ENCODE measurements at places on chromosomes 16 and 17.

- no peak for DNase-seq
These were observed 72.2 kb upstream of the BRD7 start for GRCh38 chr16:50440991-50441390.

GRCh38 chr16:75584108-75584507 is 17.9 kb downstream of the GABARAPL2 start:
- no peak for DNase-seq

- no peak for DNase-seq
These were observed 8.1 kb downstream of the NOG start for GRCh38 chr17:56601591-56601990.

DNA sequence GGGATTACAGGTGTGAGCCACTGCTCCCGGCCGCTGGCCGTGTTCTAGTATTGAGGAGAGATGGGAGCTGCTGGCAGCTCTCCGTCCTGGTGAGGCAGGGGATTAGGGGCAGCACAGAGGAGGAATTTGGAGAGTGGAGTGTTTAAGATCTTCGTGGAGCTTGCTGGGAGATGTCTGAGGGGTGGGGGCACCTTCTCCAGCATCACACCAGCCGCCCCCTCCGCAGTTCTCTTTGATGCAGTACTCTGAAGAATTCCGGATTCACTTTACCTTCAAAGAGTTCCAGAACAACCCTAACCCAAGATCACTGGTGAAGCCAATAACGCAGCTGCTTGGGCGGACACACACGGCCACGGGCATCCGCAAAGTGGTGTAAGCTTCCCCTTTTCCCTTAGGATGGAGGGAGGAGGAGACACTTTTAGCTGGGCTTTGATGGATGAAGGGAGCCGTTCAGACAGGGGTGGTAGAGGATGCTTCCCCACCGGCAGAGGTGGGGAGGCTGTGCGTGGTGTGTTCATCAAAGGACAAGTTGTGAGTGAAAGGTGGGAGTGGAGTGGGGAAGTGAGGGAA is 11.9 kb downstream of the ITGAM start:
- no peak for DNase-seq

GRCh38 chr17:69704935-69705334 is 290.4 kb downstream of the MAP2K6 start:
- DNase-seq: no peak

DNA sequence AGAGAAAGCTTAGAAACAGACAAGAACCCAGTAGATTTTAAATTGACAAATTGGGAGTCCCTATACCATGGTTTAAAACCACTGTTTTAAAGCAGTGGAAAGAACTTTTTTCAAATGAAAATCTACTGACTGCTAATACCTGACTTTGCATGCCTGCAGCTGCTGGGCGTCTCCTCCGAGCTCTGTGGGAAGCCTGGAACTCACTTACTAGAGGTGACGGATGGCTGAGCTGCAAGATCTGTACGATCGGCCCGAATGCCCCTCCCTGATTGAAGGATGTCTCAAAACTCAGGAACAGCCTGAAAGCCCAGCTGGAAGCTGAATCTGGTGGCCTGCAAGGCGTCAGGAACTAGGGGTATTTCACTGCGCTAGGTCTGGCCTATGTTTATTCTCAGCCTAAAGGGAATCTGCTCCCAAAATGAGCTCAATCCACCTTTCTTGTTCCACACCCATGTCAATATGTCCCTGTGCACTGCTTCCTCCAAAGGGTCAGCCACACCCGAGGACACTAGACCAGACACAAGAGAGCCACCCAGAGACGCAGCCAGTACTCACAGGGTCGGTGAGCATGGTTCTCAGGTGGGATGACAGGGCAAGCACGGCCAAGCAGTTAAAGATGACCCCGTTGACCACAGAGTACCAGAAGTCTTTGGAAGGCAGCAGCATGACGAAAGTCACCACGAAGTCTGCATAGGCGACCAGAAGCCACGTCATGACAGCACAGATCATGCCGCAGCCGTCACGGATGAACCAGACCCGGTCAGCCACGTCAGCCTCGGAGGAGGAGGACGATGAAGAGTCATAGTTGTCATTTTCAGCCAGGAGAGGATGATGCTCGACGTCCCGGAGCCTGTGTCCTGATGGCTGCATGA is 21.4 kb downstream of the ZDHHC7 start:
- no peak for DNase-seq

GRCh38 chr16:22317001-22317530 is 19.9 kb downstream of the POLR3E start:
- no peak for DNase-seq

DNA sequence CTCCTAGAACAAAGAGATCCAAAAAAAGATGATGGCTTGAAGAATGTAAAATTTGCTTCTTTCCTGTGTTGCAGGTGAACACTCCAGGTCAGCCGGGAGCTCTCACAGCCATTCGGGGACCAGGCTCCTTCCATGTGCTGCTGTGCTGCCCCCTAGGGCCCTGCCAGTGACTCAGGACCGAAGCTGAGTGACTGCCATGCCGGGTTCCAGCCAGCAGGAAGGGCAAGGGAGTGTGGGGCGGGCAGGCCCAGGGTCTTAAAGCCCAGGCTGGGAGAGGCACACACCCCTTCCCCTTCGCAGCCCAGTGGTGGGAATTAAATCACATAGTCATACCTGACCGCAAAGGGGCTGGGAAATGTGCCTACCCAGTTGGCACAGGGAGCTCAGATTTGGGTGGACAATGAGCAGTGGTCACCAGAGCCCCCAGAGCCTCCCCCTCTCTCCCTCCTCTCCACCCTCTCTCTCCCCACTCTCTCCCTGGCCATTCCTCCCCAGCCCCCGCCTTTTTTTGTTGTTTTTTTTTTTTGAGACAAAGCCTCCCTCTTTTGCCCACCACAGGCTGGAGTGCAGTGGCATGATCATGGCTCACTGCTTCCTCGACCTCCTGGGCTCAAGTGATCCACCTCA is 11.5 kb downstream of the EPOP start:
- DNase-seq: no peak

DNA sequence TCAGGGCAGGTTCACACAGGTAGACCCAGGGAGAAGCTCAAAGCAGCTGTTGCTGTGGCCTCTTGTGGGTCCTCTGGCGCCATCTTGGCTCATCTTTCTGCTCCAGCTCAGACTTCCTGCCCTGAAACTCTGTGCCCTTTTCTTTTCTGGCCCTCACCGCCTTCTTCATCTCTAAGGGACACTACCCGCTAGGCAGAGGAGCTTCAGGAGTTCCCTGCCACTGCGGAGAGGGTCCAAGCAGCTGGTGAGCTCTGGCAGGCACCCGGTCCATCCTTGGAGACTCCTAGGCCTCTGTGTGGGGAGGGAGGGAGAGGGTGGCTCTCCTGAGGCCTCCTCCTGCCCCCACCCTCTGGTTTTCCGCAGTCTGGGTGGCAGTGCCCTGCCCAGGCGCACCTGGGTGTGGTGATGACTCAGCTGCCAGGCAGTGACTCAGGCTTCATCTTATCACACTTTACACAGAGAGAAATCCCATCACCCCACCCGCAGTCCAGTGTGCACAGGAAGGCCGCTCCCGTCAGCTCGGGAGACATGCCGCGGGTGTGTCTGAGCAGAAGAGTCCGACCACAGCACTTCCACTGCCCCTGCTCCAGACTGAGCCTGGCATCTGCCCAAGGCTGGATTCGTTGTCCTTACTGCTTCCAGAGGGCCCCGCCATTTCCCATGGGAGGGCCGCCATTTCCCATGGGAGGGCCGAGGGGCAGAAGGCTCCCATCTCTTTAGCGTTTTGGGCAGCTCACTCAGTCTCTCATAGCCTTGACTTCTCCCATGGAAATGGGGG is 7.3 kb downstream of the NT5C start:
- peak; percentile 49 for DNase-seq

DNA sequence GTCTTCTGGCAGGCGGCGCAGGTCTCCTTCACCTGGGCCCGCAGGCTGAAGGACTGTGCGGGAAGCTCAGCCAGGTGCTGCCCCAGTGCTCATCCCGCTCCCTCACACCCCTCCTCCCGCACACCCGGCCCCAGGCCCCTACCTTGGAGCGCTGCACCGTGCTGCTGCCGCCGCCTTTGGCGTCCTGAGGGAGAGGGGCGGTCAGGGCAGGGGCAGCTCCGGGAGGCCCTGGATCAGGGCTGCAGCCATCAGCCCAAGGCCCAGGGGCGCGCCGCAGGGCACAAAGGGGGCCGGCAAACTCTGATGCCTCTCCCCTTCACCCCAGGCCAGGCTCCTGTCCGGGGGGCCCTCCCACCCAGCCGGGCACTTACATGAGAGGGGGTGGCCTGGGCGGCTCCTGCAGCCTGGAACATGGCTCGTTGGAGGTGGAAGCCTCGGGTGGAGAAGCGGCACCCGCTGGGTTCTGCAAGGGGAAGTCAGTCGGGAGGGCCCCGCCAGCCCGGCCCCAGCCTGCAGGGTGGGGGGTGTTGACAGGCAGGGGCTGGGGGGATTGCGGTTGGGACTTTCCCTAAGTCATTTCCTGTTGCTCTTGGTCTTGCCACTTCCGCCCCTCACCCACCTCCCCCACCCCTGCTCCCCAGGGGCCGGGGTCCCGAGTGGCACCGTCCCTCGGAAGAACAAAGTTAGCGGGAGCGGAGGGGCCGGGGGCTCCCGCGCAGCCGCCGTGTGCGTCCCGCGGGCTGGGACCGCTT is 863 bp downstream of the LIMD2 start:
- DNase-seq: peak; percentile 79

- no peak for DNase-seq
These were observed 24.9 kb downstream of the UBE2G1 start for GRCh38 chr17:4341616-4341977.

DNA sequence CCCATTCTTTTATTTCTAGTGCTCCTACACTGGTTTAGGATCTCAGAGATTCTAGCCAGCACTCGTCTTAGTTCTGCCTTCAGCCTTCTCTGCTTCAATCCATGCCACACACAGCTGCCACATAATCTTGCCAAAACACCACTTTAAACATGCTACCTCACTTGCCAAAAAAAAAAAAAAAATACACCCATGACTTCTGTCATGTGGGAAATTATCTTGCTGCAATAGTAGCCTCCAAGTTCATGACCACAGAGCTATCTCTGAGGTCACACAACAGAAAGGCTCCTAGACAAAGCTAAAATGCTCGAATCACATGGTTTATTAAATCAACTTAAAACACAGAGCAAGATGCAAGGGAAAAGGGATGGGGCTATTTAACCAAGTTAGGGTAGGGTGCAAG is 18.1 kb downstream of the FZD2 start:
- DNase-seq: no peak

GRCh38 chr17:58531661-58532554 is 17.5 kb upstream of the MTMR4 start:
- peak; percentile 23 for DNase-seq

- no peak for DNase-seq
These were observed 3.0 kb downstream of the CCNF start for GRCh38 chr16:2432286-2432685.

GRCh38 chr17:74877592-74878548 is 5.1 kb upstream of the FDXR start:
- DNase-seq: no peak

DNA sequence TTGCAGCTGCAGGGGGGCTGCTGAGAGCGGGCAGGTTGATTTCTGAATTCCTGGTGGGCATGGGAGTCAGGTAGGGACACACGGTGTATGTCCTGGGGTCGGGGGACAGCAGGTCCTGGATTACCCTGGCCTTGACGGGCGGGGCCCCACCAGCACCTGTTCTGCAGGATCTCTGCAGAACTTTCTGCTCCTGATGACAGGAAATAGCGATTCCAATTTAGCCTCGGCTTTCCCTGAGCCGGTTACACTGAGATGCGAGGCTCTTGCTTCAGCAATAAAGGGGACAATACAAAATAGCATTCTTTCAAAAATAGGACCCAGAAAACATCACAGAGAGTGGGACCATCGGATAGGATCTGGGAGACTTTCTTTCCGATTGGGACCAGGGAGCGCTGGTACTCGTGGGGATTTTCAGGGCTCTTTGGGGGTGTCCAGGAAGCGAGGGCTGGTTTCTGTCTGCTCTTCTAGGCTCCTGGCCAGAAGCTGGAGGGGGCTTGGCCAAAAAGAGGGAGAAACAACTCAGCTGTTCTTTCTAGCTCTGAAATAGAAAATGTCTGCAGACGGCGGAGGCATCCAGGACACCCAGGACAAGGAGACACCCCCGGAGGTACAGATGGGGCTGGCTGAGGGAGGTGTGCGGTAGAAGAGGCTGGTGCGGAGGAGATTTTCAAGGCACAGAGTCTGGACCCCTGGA is 642 bp downstream of the ZNF205 start:
- DNase-seq: no peak

DNA sequence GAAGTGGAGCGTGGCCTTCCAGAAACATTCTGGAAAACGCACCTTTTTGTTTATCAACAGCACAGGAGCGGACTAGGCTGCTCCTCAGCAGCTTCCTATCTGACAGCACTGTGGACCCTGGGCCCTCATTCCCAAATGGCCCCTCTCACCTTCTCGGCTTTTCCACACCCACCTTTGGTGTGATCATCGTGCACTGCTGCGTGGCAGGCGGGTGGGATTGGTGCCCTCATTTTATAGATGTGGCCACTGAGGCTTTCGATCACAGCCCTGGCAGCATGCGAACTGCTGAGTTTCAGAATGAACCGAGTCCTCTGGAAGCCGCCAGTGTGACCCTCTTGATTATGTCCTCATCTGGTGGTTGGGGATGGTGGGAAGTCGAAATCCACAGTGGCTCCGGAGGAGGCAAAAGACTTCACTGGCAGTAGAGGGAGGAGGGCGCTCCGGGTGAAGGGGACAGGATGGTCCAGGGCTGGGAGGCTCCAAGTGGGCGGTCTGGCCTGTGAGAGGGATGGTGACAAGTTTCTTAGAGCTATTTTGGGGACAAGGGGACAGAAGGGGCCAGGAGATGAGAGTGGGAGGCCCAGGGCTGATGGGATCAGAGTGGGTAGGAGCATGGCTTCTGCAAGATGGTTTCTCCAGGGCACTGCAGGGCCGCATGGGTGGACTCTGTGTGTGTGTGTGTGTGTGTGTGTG is 49.5 kb downstream of the NKD1 start:
- no peak for DNase-seq

- DNase-seq: no peak
These were observed 1.7 kb upstream of the ROGDI start for GRCh38 chr16:4803898-4804762.

GRCh38 chr16:85911251-85911930 is 12.4 kb downstream of the IRF8 start:
- no peak for DNase-seq

GRCh38 chr16:1146409-1146808 is 6.5 kb upstream of the CACNA1H start:
- DNase-seq: no peak

- DNase-seq: no peak
These were observed 30.6 kb downstream of the LYRM1 start for GRCh38 chr16:20931066-20931600.

DNA sequence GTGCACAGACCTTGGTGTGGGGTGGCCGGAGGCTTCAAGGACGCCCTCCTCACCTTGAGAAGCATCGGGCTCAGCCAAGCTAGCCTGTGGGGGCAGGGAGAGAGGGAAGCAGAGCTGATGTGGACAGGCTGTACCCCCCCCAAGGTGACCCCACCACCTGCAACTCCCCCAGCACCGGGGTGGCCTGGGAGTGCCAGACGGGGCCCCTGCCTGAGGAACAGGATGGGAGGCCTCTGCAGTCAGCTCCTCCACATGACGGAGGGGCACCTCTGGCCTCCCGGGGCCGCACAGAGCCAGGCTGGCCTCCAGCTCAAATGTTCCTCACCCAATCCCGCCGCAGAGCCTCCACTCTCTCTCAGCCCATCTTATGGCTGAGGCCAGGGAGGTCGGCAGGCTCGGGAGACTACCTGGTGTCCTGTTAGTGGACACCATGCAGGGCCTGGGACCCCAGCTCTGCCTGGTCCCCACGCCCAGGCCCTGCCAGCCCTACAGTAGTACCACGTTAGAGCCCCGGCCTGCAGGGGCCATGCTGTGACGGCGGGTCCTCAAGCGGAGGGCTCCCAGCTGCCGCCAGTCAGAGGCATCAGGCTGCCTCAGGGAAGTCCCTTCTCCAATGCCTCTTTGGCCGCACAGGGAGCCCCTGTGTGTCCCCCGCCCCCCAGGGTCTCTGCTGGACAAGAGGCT is 19.4 kb upstream of the SLC38A10 start:
- no peak for DNase-seq

- DNase-seq: no peak
These were observed 36.1 kb upstream of the ATP2C2 start for GRCh38 chr16:84331998-84332780.

All from activated CD8-positive, alpha-beta memory T cell treated with anti-CD3 and anti-CD28 coated beads for 4 hours (primary cell).